ACHN (cell line): ENCODE measurements at places on chromosomes 11 and 22.
A peak's percentile ranks its signal among the peaks of the same experiment; 100 is the strongest.

GRCh38 chr22:27866135-27867084 lies 52.6 kb downstream of the PITPNB start:
- DNase-seq, result no peak

GRCh38 chr11:2883640-2883978 lies 2.0 kb downstream of the CDKN1C start:
- no peak for DNase-seq

GRCh38 chr11:96543177-96543576 lies 153.4 kb downstream of the JRKL start:
- no peak for DNase-seq

- no peak for DNase-seq
Measured at GRCh38 chr11:101278286-101278685, 148.7 kb upstream of the PGR start.

- DNase-seq, result no peak
Measured at GRCh38 chr11:57896361-57897145, 127.1 kb upstream of the OR9Q1 start.

GRCh38 chr22:49958366-49958921 lies 2.1 kb upstream of the PIM3 start:
- no peak for DNase-seq

- DNase-seq, result no peak
Measured at GRCh38 chr11:96260067-96260511, 82.9 kb downstream of the MAML2 start.

- no peak for DNase-seq
Measured at GRCh38 chr11:32861850-32862577, 30.6 kb upstream of the QSER1 start.

GRCh38 chr22:19912271-19912999 lies 29.1 kb upstream of the COMT start:
- no peak for DNase-seq

DNA sequence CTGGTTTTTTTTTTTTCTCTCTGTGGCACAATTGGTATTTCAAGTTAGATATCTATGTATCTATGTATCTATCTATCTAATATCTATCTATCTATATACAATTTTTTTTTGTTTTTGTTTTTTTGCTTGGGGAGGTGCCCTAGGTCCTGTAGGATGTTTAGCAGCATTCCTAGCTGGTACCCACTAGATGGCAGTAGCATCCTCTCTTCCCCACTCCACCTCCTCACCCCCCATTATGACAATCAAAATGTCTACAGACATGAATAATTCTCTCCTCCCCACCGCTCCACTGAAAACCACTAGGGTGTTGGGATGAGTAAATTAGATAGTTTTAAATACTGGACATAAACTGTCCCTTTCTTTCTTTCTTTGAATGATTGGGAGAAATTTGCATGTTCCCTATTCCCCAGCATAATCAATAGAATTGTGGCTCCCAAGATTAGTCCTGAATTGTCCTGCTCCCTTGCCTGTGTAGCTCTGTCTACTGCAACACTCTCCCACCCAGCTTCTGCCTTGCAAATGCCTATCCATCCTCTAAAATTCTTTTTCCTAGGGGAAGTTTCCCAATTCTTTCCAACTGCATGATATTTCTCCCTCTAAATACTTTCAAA lies 1152.4 kb downstream of the LRRC4C start:
- DNase-seq, result peak; percentile 58
